ENCODE measurements at places on chromosomes 2 and 18.

DNA sequence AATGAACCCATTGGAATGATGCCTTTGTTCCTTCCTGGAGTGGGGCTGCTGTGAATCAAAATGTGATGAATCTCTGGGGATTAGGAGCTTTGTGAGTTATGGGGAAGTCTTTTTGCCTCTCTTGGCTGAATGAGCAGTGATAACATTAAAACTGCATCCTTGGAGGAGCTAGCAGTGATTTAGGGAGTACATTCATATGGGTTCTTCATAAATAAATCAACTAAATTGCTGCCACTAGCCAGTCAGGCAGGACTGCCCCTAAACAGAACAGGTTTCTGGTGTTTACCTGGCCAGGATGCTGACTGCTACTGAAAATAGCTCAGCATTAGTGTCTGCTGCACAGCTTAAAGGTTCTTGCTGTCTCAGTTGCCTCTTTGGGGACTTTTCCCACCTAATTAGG, 244.5 kb upstream of the MEX3C start:
- DNase-seq, result no peak

DNA sequence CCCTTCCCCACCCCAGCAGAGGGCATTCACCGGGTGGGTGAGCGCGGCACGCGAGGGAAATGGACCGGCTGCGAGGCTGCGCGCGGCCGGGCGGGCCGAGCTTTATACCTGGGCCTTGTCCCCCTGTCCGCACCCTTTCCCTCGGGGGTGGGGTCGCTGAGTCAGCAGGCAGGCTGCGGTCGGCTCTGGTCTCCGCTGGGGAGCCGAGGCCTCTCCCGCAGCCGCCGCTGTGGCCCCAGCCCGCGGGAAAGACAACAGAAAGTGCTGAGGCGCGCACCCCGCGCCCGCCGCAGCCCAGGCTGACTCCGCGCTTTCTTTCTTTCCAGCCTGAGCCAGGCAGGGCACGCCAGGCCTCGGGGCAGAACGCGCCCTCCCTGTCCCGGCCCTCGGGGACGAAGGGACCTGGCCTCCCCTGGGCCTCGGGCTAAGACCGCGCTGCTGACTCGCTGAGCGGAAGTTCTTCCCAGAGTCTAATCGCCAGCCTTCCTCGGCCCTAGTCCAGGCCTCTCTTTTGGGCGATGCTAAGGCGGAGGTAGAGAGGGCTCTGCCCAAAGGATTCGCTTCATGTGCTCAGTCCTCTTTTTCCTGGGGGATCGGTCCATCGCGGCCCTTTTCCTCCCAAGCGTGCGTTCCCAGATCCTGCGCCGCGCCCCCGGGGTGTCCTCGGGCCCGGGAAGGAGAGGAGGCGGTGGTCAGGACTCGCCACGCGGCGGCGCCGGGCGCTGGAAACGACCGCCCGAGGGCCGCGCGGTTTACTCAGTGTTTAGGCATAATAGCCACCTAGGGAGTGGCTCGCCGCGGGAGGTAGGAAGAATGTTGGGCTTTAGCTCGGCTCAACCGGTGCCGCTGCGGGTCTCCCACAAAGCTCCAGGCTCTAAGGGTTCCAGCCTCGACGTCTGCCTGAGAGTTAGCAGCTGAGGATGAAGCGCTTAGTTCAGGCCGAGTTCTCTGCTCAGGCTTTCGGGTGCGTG, at the start of gene CRYBA2:
Gene CRYBA2 (minus strand): TSS at position 78 of the 971 bp plus-strand sequence. CDS start 246 bp downstream, outside the sequence.
- no peak for DNase-seq

DNA sequence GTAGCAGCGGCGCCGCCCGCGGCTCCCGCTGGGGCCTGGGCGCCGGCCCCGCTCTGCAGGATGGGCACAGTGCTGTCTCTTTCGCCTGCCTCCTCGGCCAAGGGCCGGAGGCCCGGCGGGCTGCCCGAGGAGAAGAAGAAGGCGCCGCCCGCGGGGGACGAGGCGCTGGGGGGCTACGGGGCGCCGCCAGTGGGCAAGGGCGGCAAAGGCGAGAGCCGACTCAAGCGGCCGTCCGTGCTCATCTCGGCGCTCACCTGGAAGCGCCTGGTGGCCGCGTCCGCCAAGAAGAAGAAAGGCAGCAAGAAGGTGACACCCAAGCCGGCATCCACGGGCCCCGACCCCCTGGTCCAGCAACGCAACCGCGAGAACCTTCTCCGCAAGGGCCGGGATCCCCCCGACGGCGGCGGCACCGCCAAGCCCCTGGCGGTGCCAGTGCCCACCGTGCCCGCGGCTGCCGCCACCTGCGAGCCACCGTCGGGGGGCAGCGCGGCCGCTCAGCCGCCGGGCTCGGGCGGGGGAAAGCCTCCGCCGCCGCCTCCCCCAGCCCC, 369 bp downstream of the CDK5R2 start:
- DNase-seq, result no peak

- DNase-seq, result peak; percentile 18
Observed at GRCh38 chr18:8525692-8526091, 83.5 kb upstream of the RAB12 start.

GRCh38 chr2:143480086-143480485, 350.9 kb downstream of the ARHGAP15 start:
- DNase-seq, result no peak

DNA sequence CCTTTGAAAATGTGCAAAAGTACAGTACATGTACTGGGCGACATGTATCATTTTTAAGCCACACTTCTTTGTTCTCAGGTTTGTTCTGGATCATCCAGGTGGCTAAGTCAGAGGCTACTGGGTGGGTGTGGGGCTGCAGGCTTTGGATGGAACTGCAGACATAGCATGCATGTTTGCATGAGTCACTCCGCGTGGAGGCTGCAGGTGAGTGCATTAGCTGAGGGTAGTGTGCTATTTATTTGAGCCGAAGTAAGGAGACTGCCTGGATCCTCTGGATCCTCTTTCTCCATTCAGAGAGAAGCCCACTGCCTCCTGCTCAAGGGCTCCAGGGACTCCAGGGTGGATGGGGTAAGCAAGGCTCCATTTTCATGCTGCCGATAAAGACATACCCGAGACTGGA, 9.4 kb upstream of the NEURL3 start:
- no peak for DNase-seq

GRCh38 chr2:1612391-1613077, 131.8 kb downstream of the PXDN start:
- DNase-seq, result no peak

DNA sequence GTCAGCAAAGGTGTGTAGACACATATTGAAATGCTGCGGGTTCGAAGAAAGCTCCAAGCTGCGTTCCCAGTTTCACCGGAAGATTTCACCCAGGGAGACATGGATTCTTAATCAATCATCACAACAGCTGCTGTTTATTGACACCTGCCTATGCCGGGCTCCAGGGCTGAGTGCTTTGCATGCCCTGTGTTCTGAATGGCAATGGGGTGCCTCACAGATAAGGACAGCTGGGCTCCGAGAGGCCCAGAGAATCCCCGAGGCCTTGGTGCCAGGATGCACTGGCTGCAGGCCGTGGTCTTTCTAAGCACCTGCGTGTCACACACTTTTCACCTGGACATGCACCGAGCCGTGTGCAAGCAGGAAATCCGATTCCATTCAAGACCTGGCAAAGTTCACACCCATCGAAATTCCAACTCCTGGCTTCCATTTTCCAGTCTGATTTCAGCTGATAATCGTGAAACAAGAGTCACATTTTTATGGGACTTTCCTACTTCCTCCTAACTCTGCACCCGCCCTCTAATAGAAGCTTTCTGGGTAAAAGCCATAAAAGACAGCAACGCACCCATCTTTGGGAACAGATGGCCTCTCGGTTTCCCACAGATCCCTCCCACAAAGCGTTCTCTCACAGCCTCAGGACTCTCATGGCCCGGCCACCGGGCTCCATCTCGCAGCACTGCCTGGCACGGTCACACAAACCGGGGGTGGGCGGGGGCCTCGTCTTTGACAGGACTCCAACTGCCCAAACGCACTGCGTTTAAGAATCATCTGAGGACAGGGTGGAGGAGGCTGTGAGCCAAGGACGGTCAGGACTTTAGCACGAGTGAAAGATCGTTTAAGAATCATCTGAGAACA, 245.6 kb upstream of the SALL3 start:
- DNase-seq, result no peak

- peak; percentile 53 for DNase-seq
Observed at GRCh38 chr2:44244135-44244871, 31.0 kb upstream of the SLC3A1 start.

GRCh38 chr2:74037379-74037860, 52.7 kb downstream of the TET3 start:
- no peak for DNase-seq

GRCh38 chr2:219544567-219544966, 739 bp downstream of the TMEM198 start:
- DNase-seq, result no peak

GRCh38 chr18:55587418-55588110, 428 bp downstream of the TCF4 start:
- DNase-seq, result no peak

GRCh38 chr2:167258712-167259111, 370.4 kb downstream of the XIRP2 start:
- no peak for DNase-seq

- no peak for DNase-seq
Observed at GRCh38 chr2:44560941-44561340, 199.2 kb downstream of the CAMKMT start.

DNA sequence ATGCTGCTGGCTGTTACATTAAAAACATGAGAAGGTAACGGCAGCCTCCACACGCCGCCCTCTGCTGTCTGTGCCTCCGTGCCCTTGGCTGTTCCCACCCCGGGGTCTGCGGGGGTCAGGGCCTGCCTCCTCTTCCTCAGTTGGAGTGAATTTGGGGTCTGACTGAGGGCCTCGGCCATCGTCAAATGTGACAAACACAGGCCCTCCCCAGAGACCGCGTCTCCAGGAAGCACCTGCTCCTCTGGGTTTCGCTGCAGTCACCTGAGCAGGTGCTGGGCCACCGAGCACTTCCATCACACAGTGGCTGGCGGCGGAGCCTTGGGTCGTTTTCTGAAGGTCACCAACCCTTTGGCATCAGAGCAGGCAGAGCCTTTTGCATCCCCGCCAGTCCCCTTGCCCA, 70.9 kb downstream of the NFATC1 start:
- no peak for DNase-seq

GRCh38 chr2:59734743-59735142, 818.7 kb downstream of the BCL11A start:
- no peak for DNase-seq

GRCh38 chr2:181789827-181790448, 101.6 kb upstream of the ITPRID2 start:
- no peak for DNase-seq

DNA sequence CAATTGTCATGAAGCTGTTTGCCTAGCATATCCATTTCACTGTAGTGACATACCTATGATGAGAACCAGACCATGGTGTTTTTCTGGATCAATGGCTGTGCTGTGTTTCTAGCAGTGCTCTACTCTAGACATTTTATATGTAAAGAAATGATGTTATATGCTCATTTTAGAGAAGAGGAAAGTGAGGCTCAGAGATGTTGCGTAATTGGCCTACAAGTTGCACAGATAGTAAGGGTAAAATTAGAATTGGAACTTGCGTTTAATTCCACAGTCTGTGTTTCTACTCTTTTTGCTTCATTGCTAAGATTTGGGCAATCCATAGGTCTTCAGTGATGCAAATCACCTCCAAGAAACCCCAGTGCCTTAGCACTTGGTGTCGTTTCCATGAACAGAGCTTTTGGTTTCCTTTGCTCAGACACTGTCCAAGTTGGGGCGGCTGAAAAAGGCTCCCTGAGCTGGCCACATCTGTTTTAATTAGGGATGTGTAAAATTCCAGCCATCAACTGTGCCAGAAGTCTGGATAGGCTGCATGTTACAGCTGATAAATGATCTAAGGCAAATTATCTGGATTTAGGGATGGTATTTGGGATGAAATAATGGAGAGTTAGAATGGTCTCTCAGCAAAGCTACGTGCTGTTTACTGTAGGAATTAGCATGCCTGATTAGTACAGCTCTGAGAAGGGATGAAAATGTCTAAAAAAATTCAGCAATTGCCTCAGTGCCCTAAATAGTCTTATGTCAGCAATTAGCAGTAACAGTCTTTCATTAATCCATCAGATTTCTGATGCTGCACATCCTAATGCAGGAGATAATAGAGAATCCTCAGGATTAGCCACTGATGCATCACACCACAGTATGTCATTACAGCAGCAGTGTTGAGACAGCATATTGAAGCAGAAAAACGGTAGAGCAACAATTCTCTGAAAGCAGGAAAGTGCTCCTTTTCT, 65.3 kb downstream of the PTPRM start:
- DNase-seq, result no peak

- no peak for DNase-seq
Observed at GRCh38 chr2:15771124-15771523, 169.2 kb upstream of the MYCN start.

GRCh38 chr2:27613985-27614384, 14.8 kb downstream of the CCDC121 start:
- DNase-seq, result no peak

- no peak for DNase-seq
Observed at GRCh38 chr2:202574541-202574940, 60.2 kb upstream of the FAM117B start.
